Activated CD4-positive, alpha-beta T cell treated with anti-CD3 and anti-CD28 coated beads for 36 hours (primary cell): ENCODE measurements at places on chromosomes 5 and 9.

- no peak for DNase-seq
Observed at GRCh38 chr9:14903040-14903439, 7.2 kb downstream of the FREM1 start.

DNA sequence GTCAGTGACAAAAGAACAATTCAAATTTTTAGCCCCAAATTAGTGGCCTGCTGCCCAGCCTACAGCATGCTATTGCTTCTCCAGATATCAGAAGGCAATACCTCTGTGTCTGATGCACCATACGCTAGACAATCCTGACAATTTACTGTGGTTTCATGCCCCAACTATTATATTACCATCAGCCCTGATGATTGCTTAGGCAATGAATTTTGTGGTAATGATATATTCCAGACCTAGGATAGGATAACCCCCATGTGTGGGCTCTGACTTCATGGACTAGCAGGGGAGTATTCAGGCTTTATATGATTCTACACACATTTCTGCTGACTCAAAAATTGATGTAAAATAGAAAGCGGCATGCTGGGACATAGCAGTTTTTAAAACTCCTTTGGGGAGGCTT is 168.7 kb upstream of the FST start:
- DNase-seq, result no peak

DNA sequence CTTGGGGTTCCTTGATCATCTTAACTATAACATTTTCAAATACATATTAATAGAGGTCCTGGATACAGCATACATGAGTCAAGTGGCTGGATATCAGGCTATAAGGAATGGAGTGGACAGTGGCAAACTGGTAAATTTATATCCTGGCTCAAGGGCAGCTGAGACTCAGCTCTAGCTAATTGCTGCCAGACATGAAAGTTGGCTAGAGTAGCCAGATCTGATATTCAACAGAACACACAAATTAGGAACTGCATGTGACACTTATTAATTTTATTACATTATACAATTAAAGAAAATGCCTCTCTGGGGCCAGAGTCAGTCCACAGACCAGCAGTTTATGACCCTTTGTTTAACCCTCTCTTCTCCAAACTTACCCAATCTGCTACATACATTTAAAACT is 206.5 kb downstream of the KCTD16 start:
- DNase-seq, result no peak

DNA sequence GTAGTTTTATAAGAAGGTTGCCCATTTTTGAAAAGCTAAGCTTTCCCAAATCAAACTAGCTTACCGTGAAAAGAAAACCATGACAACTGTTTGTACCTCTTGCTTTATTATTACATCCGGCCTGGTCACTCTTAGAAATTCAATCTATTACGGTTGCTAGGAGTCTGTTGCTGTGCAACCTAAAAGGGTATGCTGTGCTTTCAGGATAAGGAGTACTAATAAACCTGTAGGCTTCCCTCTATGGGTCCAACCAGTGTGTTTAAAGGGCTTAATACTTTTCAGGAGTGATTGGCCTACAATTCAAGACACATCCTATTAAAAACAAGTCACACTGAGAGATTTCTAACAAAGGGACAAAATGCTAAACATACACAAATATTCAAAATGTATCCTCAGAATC is 27.1 kb downstream of the RFX3 start:
- no peak for DNase-seq

DNA sequence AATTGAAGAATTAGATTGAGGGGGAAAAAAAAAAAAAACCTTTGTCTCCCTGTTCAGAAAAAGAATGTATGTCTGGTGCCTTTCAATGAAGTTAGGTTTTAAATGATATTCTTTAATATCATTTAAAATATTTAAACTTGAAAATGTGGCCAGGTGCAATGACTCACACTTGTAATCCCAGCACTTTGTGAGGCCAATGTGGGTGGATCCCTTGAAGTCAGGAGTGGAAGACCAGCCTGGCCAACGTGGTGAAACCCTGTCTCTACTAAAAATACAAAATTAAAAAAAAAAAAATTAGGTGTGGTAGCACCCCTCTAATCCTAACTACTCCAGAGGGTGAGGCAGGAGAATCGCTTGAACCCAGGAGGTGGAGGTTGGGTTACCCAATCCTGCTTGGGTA is 111.1 kb upstream of the RASA1 start:
- DNase-seq, result no peak
